ENCODE measurements at places on chromosomes 4 and X.

DNA sequence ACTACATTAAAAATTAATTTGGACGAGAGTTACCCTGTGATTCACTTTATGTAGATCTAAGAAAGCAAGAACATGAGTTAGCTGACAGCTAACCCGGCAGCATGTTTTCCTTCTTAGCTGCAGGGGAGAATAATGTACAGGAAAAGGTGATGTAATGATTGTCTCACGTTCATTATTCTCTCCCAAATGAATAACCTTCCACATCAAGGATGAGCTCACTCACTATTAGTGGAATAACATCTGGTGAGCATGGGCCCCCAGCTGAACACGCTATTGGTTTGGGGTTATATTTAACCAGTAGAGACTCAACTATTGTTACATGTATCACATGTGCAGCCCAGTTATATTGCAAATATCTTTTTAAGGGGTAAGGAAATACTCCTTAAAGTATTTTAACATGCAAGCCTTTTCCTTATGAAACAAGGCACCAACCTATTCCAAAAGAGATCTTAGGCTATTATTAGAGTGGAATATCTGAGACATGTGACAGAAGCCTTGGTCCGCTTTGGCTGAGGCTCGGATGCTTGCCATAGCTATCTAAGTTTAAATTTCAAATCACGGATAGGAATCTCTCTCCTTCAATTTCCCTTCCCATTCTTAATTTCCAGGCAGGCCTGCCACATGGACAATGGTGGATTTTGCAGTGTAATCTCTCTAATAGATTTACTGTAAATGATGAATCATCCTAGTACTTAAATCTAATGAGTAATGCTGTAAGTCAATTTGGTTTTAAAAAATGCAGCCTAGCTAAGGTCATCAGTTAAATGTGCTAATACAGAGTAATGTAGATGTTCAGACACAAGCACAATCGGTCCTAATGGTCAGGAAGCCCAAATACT is 99.0 kb upstream of the OTUD4 start:
- DNase-seq, result peak; percentile 48

GRCh38 chrX:39972340-39972739 is 125.4 kb downstream of the BCOR start:
- DNase-seq, result no peak

DNA sequence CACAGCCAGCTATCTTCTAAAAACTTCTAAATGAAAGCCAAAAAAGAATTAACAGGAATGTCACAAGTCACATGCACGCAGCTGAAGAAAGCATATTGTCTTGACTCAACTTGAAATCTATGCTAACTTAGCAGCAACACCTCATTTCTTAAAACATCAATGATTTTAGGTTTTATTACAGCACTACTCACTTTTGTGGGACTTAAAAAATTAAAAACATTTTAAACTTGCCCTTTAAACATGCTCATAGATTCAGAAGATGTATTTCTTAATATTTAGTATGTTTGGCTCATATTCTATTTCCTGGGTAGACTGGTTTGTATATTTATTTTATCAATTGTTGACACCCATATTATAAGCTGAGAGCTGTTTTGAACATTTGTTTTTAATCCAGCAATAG is 279.4 kb downstream of the NKX6-1 start:
- no peak for DNase-seq

GRCh38 chr4:40731361-40731760 is 18.4 kb upstream of the NSUN7 start:
- DNase-seq, result no peak

GRCh38 chr4:87916626-87917025 is 58.9 kb upstream of the SPP1 start:
- DNase-seq, result no peak

GRCh38 chrX:34880656-34881055 is 61.9 kb upstream of the FAM47B start:
- no peak for DNase-seq

GRCh38 chr4:7530082-7530481 is 95.4 kb upstream of the PSAPL1 start:
- no peak for DNase-seq

- DNase-seq, result no peak
Measured at GRCh38 chrX:39777623-39778025, 320.1 kb downstream of the BCOR start.

- no peak for DNase-seq
Measured at GRCh38 chrX:23888887-23889501, 18.7 kb downstream of the APOO start.

DNA sequence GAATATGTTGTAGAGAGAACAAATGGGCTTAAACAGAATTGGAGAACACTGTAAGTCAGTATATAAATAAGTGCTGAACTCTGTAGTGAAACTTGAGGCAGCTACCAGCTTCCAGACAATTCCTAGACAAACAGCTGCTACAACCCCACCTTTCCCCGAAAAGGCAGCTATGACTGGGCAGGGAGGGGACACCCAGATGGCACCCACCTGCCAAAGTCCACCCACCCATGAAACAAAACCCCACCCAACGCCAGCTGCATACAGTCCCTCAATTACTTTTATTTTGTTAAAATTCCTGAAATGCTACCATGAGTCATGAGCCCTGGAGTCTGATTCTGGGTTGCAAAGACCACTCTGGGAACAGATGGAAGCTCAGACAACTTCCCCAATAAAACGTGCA is 24.4 kb downstream of the RELL1 start:
- peak; percentile 68 for DNase-seq
